NCI-H345 (cell line): ENCODE measurements at places on chromosomes 4 and X.

- no peak for DNase-seq
Observed at GRCh38 chr4:108159845-108160244, 8.9 kb downstream of the LEF1 start.

DNA sequence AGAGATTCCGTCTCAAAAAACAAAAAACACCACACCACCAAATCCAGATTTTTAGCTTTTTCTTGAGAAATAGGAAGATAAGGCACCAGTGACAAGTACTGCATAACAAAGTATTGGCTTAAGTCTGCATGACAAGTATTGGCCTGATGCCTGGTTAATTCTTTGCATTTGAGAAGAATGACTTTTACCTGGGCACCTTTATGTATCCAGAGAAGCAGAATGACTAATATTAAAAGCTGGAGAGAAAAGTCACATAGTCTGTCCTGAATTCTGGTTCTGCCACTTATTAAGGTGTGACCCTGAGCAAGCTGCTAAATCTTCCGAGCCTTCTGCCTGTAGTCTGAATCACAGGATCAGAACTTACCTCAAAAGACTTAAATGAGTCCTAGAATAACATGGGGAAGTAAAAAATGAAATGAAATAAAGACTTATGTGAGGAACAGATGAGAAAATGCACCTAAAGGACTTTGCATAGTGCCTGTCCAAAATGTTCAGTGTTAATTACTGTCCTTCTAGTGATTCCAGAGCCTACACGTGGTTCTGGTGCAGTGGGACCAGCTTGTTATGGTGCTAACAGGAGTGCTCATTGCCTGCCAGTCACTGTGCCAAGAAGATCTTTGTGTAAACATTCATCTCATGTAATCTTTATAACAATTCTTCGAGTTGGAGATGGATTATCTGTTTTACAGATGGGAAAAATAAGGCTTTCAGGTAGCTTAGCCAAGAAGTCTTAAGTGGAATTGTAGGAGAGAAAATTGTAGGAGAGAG lies 31.6 kb downstream of the UGDH start:
- DNase-seq = no peak

DNA sequence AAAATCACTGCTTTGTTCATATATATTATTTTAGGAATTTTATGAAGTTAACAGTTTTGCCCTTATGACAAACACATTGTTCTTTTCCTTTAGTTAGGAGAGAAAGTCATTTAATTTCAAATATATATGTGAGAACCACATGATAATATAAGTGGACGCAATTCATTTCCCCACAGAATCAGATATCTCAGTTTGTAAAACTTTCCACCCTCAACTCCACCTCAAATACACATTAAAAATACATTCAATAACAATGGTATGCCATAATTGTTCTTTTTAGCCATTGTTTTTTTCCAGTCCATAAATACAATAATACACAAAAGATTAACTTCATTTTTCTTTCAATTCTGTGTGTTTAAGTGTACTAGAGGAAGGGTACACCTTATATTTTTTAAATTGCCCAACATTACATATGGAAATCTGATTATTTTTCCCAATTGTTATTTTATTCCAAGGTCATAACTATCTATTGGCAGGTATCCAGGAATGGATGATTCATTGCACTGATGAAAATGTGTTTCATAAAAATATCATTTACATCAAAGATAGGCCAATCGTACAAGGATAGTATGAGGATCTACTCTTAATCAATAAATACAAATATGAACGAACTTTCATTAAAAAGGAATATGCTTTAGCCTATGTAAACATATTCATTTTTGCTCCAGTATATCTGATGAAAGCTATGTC lies 125.0 kb downstream of the PPP3CA start:
- DNase-seq = no peak

DNA sequence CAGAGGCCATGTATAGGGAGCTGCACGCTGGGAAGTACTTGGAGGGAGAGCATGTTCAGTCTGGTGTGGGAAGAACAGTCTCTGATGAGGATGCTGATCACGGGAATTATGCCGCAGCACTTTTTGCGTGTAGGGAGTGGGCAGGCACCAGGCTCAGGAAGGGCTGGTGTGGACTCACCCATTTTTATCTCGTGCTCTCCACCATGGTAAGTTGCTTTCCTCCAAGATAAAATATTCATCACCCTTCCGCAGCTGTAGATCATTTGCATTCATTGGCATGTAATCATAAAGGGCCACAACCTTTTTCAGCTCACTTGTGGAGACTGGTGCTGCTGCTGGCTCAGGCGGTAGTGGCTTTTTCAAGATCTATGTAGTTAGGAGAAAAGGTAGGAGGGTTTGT lies 11.8 kb upstream of the TIMM8A start:
- no peak for DNase-seq

GRCh38 chrX:154793084-154793795 lies 12.0 kb downstream of the MPP1 start:
- peak; percentile 6 for DNase-seq

- no peak for DNase-seq
Observed at GRCh38 chr4:16218950-16219349, 7.3 kb downstream of the TAPT1 start.

- no peak for DNase-seq
Observed at GRCh38 chrX:154355776-154356140, 18.7 kb downstream of the FLNA start.

- no peak for DNase-seq
Observed at GRCh38 chr4:86855572-86855971, 6.4 kb upstream of the SLC10A6 start.
